Fibroblast of pulmonary artery (primary cell): ENCODE measurements at places on chromosomes 6 and 20.
A peak's percentile ranks its signal among the peaks of the same experiment; 100 is the strongest.

DNA sequence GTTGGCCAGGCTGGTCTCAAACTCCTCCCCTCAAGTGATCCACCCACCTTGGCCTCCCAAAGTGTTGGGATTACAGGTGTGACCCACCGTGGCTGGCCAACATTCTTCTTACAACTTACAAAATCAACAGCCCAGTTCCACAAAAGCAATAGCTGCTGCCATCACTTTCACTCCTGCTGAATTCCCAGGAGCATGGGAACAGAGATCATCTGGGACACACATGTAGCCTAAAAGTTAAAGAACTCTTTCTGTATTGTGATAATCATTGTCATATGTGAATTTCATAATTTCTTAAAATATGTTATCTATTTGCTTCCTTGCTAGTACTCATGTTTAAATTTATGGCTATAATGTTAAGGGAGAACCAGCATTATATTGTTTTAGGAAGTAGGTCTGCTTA, 51.7 kb downstream of the NCOA6 start:
- no peak for DNase-seq

- no peak for DNase-seq
Observed at GRCh38 chr20:57785061-57785460, 75.2 kb upstream of the PMEPA1 start.

GRCh38 chr20:50223039-50224005, 32.7 kb downstream of the CEBPB start:
- DNase-seq: no peak

- no peak for DNase-seq
Observed at GRCh38 chr20:49103019-49103418, 56.9 kb downstream of the CSE1L start.

- DNase-seq: peak; percentile 49
Observed at GRCh38 chr6:116406678-116407345, 36.1 kb downstream of the DSE start.

GRCh38 chr6:27791182-27791943, 120.8 kb downstream of the OR2B2 start:
- DNase-seq: peak; percentile 85

- DNase-seq: no peak
Observed at GRCh38 chr6:36821581-36822335, 17.5 kb downstream of the CPNE5 start.

DNA sequence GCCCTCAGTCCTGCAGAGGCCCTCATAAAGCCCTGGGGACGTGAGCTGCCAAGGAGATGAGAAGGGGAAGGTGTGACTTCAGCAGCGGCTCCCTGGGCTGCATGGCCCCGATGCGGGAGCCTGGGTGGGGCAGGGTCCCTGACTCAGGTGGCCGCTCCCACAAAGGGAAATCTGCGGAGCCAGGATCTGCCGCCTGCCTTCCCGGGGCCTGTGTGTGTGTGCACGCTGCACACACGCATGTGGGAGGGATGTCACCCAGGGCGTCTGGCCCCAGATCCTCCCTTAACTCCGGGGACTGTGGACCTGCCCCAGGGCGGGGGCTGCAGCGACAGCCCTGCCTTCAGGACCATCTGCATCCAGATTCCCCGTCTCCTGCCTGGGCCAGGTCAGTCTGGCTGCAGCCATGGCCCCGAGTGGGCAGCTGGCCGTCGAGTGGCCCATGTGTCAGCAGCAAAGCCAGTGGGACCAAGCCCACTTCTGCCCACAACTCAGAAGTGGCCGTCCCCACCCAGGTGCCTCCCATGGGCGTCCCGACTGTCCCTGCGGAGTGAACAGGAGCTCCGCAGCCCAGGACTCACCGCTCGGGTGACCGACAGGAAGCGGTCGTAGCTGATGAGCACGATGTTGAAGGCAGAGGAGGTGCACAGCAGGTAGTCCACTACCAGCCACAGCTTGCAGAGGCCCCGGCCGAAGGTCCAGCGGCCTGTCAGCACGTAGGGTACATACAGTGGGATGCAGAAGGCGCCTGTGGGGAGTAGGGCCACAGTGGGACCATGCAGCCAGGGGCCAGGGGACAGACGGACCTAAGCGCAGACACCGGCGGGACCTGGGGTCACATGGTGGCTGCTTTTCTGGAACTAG, 1.9 kb downstream of the HRH3 start:
- DNase-seq: no peak

GRCh38 chr6:127291495-127291894, 24.8 kb downstream of the RNF146 start:
- DNase-seq: no peak
